ENCODE measurements at places on chromosomes 7 and 10. TPM values are rescaled to one million over a fixed set of nuclear protein-coding genes. Genes with fewer than 3 reads are reported as not detected.

Gene PGAM1
- 296 TPM for total RNA-seq

Gene BLNK
- not detected for total RNA-seq

Gene PRKRIP1
- 9.4 TPM for total RNA-seq

Gene PNLIPRP3
- total RNA-seq: not detected

Gene SORCS1
- not detected for total RNA-seq

Gene PSAP
- total RNA-seq: 1,504 TPM

Gene RSPH10B2
- total RNA-seq: not detected

Gene AGMO
- 1.2 TPM for total RNA-seq

Gene TRIP6
- 84.1 TPM for total RNA-seq

Gene MYL10
- total RNA-seq: not detected

Gene OPN1SW
- total RNA-seq: not detected

Gene CCDC3
- total RNA-seq: 0.81 TPM

Gene VPS26A
- total RNA-seq: 27.6 TPM

Gene NCF1
- not detected for total RNA-seq

Gene RPEL1
- total RNA-seq: not detected

Gene GPRIN2
- not detected for total RNA-seq

Gene FBXW4
- 12.8 TPM for total RNA-seq
